ENCODE measurements at places on chromosomes 3 and 15.

DNA sequence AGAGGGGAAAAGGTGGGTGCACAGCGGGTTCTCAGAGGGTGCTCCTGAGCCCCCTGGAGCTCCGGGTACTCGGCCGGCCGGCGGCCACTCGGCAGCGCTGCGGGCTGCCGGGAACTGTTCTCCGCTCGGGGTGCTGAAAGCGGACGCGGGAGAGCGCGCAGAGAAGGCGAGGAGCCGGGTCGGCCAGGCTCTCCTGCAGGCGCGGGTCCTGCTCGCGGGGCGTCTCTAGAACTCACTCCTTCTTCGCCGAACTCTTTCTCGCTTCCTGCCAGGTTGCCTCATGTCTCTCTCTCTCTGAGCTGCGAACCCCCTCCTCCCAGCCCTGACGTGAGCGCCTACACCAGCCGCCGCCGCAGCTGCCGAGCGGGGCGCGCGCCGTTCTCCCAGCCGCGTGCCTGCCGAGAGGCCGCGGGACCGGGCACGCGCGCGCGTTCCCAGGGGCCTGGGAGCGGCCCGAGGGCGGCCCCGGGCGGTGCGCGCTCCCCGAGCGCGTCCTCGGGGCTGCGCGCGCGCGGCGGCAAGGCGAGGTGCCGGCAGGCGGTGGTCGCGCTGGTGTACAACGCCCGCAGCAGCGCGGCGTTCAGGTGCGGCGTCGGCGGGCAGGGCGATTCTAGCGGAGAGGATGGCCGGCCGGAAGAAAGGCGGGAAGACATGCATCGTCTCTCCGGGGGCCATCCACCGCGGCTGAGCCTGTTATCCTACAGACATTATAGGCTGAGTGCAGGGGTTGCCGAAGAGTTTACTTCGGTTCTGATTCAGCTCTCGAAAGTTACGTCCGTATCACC, at the start of gene PEX5L:
Gene PEX5L, minus strand, starts transcription at position 267 of the 785 bp plus-strand sequence. CDS start 338 bp downstream, outside the sequence.
- DNase-seq: peak; percentile 27

DNA sequence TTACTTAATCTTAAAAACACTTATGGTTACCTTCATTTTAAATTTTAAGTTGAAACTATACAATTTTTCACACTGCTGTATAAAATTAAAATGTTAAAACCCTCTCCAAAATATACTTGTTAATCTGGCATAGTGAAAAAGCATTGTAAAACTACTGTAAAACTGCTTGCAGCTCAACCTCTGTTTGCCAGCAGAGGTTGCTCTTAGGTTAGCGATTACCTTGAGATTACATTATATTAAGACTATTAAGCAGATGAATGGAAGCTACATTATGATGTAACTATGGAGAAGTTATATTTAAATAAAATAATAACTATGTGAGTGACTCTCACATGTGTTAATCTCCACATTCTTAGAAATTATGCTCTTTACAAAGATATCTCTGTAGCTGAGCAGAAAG, 143.6 kb upstream of the SLITRK3 start:
- DNase-seq: no peak

DNA sequence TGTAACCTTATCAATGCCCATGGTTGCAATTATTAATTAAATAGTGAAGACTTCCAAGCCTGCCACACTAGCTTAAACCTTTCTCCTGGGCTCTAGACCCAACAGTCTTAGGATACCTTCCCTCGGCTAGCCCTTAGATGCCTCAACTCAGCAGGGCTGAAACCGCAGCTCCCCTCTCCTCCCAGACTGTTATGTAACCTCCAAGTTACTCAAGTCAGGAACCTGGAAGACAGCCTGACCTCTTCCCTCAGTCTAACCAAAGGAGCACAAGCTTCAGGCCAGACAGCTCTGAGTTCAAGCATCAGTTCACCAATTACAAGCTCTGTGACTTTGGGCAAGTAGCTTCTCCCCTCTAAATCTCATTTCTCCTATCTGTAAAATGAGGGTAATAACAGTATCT, 70.5 kb upstream of the HACD2 start:
- DNase-seq: no peak

- DNase-seq: peak; percentile 27
Observed at GRCh38 chr15:59160880-59161593, 45.6 kb upstream of the LDHAL6B start.

DNA sequence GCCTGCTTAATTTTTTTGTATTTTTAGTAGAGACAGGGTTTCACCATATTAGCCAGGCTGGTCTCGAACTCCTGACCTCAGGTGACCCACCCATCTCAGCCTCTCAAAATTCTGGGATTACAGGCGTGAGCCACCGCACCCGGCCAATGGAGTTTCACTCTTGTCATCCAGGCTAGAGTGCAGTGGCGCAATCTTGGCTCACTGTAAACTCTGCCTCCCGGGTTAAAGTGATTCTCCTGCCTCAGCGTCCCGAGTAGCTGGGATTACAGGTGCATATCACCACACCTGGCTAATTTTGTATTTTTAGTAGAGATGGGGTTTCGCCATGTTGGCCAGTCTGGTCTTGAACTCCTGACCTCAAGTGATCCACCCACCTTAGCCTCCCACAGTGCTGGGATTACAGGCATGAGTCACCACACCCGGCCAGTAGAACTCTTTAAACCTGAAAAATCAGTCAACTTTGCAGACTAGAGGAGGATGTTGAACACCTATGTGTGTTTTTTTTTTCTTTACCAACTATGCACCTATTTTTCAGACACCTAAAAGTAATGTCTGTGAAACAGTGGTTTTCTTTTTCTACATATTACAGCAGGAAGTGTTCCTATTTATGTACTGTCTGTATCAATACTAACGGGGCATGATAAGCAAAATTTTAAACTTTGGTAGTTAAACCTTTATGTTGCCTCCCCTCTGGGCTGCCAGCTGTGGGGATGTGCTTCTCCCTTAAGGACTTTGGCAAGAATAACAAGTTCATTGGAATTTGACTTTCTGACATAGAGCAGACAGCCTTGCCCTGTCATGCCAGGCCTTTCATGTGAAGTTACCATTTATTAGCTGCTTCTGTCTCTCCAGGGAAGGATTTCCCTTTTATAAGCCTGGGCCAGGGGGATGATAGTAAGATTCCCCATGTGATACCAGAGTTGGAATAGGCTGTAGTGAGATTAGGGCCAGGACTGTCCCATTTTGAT, 8.1 kb downstream of the ARIH2 start:
- no peak for DNase-seq

Measured in D721Med (cell line).